Stimulated activated CD4-positive, alpha-beta T cell treated with anti-CD3 and anti-CD28 coated beads, TNF-alpha, amount 100 ng/mL, for 24 hours (primary cell): ENCODE measurements at places on chromosomes 4 and X.

GRCh38 chr4:98720871-98721480 is 62.6 kb upstream of the TSPAN5 start:
- DNase-seq: no peak

- no peak for DNase-seq
These were observed 102.0 kb upstream of the FSTL5 start for GRCh38 chr4:162265802-162266201.

GRCh38 chr4:7293703-7294102 is 101.4 kb downstream of the SORCS2 start:
- DNase-seq: no peak

GRCh38 chrX:100931925-100932285 is 3.2 kb upstream of the XKRX start:
- no peak for DNase-seq

- no peak for DNase-seq
These were observed 82.1 kb downstream of the MAGEB10 start for GRCh38 chrX:27889878-27890277.
